ENCODE measurements at places on chromosomes 4 and X.

DNA sequence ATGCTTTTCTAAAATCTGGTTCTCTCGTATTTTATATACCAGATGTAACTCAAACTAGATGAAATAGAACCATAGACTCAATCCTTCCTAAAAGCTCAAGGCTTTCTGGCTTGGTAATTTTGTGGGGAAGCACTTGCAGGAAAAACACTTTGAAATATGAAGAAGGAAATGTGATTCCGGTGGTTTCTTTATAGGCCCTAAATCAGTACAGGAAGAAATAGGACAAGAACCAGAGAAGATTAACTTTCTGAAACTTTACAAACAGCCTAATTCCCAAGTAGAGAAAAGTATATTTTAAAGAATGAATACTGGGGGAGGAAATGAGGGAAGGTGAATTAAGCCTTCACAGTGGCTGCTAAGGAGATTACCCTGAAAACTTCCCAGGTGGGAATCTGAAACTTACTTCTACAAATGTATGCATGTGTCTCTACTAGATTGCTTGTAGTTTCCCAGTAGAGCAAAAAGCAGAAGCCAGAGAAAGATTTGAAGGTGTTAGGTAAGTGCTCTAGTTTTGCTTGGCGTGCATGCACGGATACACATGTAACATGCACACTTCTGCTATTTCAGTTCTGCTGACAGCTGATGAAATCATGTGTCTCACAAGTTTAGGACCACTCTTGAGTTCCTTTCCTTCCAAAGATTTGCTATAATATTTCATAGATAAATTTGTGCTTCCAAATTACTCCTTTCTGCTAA lies 92.1 kb downstream of the AFF1 start:
- no peak overlapping the region for H3K27ac ChIP-seq
- no peak for DNase-seq
- peaks cover 64% of the 10 kb centered on the region for H3K4me1 ChIP-seq
- no peaks in the 10 kb centered on the region for H3K36me3 ChIP-seq

- H3K27ac ChIP-seq = no peak overlapping the region
- H3K27me3 ChIP-seq = no peaks in the 10 kb centered on the region
- no peaks in the 10 kb centered on the region for H3K4me1 ChIP-seq
- H3K36me3 ChIP-seq = no peaks in the 10 kb centered on the region
- no peak for DNase-seq
Measured at GRCh38 chr4:116539744-116540143, 545.6 kb downstream of the TRAM1L1 start.

- peaks cover 33% of the 10 kb centered on the region for H3K4me1 ChIP-seq
- no peak for DNase-seq
- no peaks in the 10 kb centered on the region for H3K27me3 ChIP-seq
- peak overlapping the region; percentile 96 for H3K4me3 ChIP-seq
Measured at GRCh38 chrX:119607018-119607389, 780 bp upstream of the NKRF start.

DNA sequence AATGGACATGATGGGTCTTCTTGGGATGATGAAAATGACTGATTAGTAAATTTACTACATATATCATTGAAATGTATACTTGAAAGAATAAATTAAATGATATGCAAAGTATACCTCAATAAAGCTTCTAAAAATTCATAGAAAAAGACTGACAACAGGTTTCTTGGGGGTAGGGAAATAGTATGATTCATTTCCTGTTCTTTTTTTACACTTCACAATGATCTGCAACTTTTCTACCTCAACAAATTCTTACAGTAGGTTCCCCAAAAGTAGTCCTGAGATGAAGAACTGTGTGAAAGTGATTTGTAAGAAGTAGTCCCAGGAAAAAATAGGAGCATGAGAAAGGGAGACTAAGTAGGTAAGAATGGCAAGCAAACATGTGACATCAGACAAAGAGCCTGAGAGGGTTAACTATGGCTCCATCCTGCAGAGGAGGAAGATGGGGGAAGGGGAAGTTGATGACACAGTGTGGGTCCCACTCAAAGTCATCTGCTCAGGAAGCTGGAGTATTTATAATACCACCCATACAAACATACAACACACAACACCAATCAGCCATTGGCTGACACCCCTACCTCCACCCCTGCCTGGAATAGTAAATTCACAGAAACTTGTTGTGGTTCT lies 73.9 kb downstream of the ARHGAP6 start:
- no peak overlapping the region for H3K27ac ChIP-seq
- H3K36me3 ChIP-seq = no peaks in the 10 kb centered on the region
- peaks cover under 1% of the 10 kb centered on the region for H3K27me3 ChIP-seq
- DNase-seq = no peak
- H3K4me1 ChIP-seq = peaks cover 10% of the 10 kb centered on the region

GRCh38 chrX:66005830-66006449 lies 33.9 kb downstream of the VSIG4 start:
- H3K27me3 ChIP-seq = no peaks in the 10 kb centered on the region
- H3K27ac ChIP-seq = peak overlapping the region; percentile 90
- DNase-seq = no peak

DNA sequence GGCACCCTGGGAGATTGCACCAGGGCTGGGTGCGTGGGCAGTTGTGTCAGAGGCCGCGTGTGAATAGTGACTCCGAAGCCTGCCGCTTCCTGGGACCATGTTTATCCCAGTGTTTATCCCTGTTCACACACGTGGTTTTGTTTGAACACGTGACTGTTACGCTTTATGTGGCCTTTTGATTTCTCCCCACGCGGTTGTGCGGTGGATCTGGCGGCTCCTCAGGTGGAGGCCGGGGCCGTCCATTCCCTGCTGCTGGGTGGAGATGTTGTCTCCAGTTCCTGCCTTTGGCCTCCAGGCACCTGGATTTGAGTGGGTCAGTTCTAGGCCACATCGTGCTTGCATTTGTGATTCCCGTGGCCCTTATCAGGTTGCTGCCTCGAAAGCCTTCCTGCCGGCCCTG lies 35.1 kb downstream of the NELFA start:
- H3K4me3 ChIP-seq = no peak overlapping the region
- DNase-seq = no peak
- H3K36me3 ChIP-seq = peaks cover 10% of the 10 kb centered on the region

- no peak for DNase-seq
- no peaks in the 10 kb centered on the region for H3K27me3 ChIP-seq
- no peak overlapping the region for H3K4me3 ChIP-seq
- peaks cover 11% of the 10 kb centered on the region for H3K4me1 ChIP-seq
Measured at GRCh38 chr4:113625902-113626301, 135.6 kb downstream of the CAMK2D start.

DNA sequence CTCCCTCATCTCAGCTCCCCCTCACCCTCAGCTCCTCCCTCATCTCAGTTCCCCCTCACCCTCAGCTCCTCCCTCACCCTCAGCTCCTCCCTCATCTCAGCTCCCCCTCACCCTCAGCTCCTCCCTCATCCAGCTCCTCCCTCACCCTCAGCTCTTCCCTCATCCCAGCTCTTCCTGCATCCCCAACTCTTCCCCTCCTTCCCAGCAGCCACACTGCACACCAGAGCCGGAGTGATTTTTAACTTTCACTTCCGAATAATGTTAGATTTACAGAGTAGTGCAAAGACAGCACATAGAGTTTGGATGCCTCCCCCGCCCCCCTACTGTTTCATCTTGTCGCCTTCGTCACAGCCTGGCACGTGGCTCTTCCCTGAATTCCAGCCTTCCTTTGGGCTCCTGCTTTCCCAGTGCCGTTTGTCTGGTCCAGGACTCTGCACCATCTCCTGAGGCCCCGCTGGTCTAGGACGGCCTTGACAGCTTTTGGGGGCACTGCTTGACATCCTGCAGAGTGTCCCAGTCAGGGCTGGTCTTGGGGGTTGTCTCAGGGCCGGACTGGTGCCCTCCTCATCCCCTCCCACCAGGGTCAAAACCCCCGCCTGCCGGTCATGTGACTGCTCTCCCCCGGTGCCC lies 110.2 kb downstream of the FAM53A start:
- DNase-seq = no peak
- no peak overlapping the region for H3K4me3 ChIP-seq
- H3K27ac ChIP-seq = no peak overlapping the region
- H3K4me1 ChIP-seq = peaks cover 6% of the 10 kb centered on the region
- no peaks in the 10 kb centered on the region for H3K27me3 ChIP-seq

- no peak overlapping the region for H3K4me3 ChIP-seq
- H3K4me1 ChIP-seq = peaks cover 56% of the 10 kb centered on the region
- no peak for DNase-seq
- H3K36me3 ChIP-seq = peaks cover 6% of the 10 kb centered on the region
Measured at GRCh38 chr4:113684534-113685091, 76.9 kb downstream of the CAMK2D start.

Measured in naive thymus-derived CD8-positive, alpha-beta T cell (primary cell).